ENCODE measurements at places on chromosomes 3 and 15.
A peak's percentile ranks its signal among the peaks of the same experiment; 100 is the strongest.

GRCh38 chr15:25743548-25744275 is 119.4 kb downstream of the ATP10A start:
- DNase-seq, result no peak

- peak; percentile 57 for DNase-seq
Measured at GRCh38 chr15:75836959-75837334, 6.3 kb upstream of the UBE2Q2 start.

GRCh38 chr3:6448011-6448410 is 412.9 kb upstream of the GRM7 start:
- no peak for DNase-seq

DNA sequence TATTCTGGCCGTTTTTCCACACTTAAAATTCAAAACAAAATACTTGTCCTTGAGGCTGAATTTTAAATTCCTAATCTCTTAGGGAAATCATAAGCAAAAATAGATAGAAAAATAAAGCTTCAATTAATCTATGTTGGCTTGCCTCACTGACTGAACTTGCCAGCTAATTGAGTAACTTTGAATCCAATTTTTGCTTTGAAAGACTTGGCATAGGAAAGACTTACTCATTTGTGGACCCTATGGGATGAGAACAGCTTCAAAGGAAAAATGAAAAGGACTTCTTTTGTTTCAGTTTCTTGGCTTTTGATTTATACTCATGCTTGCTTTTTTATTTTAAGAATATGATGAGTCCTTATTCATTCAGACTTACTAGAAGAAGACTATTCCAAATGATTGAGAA is 370.7 kb upstream of the RARB start:
- no peak for DNase-seq

GRCh38 chr3:57826952-57827723 is 71.0 kb downstream of the SLMAP start:
- DNase-seq, result no peak

GRCh38 chr15:77546870-77547269 is 85.8 kb downstream of the LINGO1 start:
- no peak for DNase-seq

Measured in RWPE1 (cell line).